ENCODE measurements at places on chromosomes 2 and 18. TPM values are rescaled to one million over a fixed set of nuclear protein-coding genes. Genes with fewer than 3 reads are reported as not detected.

DNA sequence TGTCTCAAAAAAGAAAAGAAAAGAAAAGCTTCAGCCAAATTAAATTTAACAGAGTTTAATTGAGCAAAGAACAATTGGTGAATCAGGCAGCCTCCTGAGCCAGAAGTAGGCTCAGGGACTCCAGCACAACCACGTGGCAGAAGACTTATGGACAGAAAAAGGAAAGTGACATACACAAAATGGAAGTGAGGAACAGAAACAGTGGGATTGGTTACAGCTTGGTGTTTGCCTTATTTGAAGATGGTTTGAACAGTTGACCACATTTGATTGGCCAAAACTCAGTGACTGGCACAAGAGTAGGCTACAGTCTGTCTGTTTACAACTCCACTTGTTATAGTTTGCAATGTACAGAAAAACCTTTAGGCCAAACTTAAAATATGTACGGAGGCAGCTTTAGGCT lies 83.1 kb downstream of the SOCS6 start:
- no peaks in the 10 kb centered on the region for H3K36me3 ChIP-seq
- DNase-seq, result no peak
- H3K4me3 ChIP-seq, result no peak overlapping the region
- no peaks in the 10 kb centered on the region for H3K4me1 ChIP-seq
- no peaks in the 10 kb centered on the region for H3K27me3 ChIP-seq

DNA sequence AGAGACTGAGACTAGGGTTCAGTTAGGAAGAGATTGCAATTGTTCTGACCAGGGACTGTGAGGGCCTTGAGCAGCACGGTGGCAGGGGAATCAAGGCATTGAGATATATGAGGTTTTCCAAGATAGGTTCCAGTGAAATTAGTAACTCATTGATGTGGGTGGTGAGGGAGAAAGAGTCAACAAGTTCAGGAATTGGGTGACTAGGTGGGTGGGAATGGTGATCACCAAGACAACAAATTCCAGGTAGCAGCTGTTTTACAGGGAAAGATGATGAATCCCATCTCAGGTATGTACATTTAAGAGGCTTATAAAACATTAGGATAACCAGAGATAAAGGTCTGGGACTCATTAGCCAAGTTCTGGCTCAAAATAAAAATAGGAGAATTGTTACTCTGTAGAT lies 251.5 kb upstream of the MGAT5 start:
- H3K4me1 ChIP-seq, result no peaks in the 10 kb centered on the region
- no peak overlapping the region for H3K4me3 ChIP-seq
- no peak for DNase-seq
- H3K36me3 ChIP-seq, result no peaks in the 10 kb centered on the region
- H3K27ac ChIP-seq, result no peak overlapping the region
- no peaks in the 10 kb centered on the region for H3K27me3 ChIP-seq

The SPC25 gene
- total RNA-seq, result 53.4 TPM

- DNase-seq, result no peak
- H3K4me1 ChIP-seq, result peaks cover 25% of the 10 kb centered on the region
- no peak overlapping the region for H3K27ac ChIP-seq
Observed at GRCh38 chr2:233234264-233234663, 17.2 kb upstream of the ATG16L1 start.

GRCh38 chr2:238591732-238592131 lies 165.0 kb downstream of the ASB1 start:
- H3K27ac ChIP-seq, result no peak overlapping the region
- DNase-seq, result no peak
- no peaks in the 10 kb centered on the region for H3K36me3 ChIP-seq
- H3K27me3 ChIP-seq, result peaks cover 27% of the 10 kb centered on the region
- no peaks in the 10 kb centered on the region for H3K4me1 ChIP-seq

GRCh38 chr2:191312662-191313061 lies 67.5 kb downstream of the MYO1B start:
- no peak overlapping the region for H3K4me3 ChIP-seq
- H3K36me3 ChIP-seq, result no peaks in the 10 kb centered on the region
- H3K27ac ChIP-seq, result no peak overlapping the region
- H3K4me1 ChIP-seq, result no peaks in the 10 kb centered on the region
- no peaks in the 10 kb centered on the region for H3K27me3 ChIP-seq

GRCh38 chr18:73045037-73045436 lies 177.2 kb upstream of the NETO1 start:
- no peak overlapping the region for H3K27ac ChIP-seq
- no peak for DNase-seq
- H3K27me3 ChIP-seq, result no peaks in the 10 kb centered on the region
- H3K4me3 ChIP-seq, result no peak overlapping the region
- no peaks in the 10 kb centered on the region for H3K36me3 ChIP-seq
- H3K4me1 ChIP-seq, result no peaks in the 10 kb centered on the region

- DNase-seq, result peak; percentile 35
- peaks cover 70% of the 10 kb centered on the region for H3K27me3 ChIP-seq
- H3K4me1 ChIP-seq, result peaks cover 4% of the 10 kb centered on the region
- no peak overlapping the region for H3K4me3 ChIP-seq
- no peak overlapping the region for H3K27ac ChIP-seq
Observed at GRCh38 chr2:10462178-10463083, 14.3 kb upstream of the ODC1 start.

The XIRP2 gene
- 0.07 TPM for total RNA-seq

The ZNF385B gene
- not detected for total RNA-seq

The RUFY4 gene
- total RNA-seq, result not detected

- DNase-seq, result peak; percentile 87
- peaks cover 31% of the 10 kb centered on the region for H3K27me3 ChIP-seq
- peak within 1 kb of the TSS; percentile 15 for H3K4me3 ChIP-seq
Observed at GRCh38 chr2:159904127-159904958, 106.3 kb upstream of the CD302 start.

DNA sequence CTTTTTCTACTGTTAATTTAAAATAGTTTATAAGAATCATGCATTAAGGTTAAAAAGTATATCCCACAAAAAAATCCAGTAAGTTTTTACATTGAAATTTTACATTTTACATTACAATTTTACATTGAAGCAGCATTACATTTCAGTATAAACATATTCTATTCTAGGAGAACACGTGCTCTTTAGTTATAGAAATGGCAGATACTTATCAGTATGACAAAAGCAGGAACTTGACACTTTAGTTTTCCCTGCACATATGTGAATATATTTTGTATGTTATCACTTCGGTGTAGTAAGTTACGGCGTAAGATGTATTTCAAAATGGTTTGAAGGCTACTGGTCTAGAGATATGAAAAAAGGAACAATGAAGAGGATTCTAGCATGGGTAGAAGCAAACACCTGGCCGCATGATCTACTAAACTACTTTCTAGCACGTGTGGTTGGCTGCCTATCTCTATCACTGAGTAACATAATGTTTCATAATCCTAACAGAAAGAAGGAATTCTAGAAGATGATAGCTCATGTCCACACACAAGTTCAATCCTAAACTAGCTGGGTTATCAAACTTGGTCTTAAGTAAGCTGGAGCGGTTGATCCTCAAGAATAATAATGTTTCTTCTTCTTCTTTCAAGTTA lies 5.4 kb downstream of the IMMT start:
- no peaks in the 10 kb centered on the region for H3K27me3 ChIP-seq
- H3K36me3 ChIP-seq, result peaks cover 63% of the 10 kb centered on the region
- DNase-seq, result peak; percentile 29
- H3K4me3 ChIP-seq, result peak overlapping the region; percentile 11
- H3K27ac ChIP-seq, result peak overlapping the region; percentile 91

- DNase-seq, result no peak
- no peak overlapping the region for H3K4me3 ChIP-seq
- H3K27me3 ChIP-seq, result no peaks in the 10 kb centered on the region
- H3K36me3 ChIP-seq, result no peaks in the 10 kb centered on the region
- no peak overlapping the region for H3K27ac ChIP-seq
Observed at GRCh38 chr18:76844144-76844543, 21.8 kb downstream of the ZNF236 start.

DNA sequence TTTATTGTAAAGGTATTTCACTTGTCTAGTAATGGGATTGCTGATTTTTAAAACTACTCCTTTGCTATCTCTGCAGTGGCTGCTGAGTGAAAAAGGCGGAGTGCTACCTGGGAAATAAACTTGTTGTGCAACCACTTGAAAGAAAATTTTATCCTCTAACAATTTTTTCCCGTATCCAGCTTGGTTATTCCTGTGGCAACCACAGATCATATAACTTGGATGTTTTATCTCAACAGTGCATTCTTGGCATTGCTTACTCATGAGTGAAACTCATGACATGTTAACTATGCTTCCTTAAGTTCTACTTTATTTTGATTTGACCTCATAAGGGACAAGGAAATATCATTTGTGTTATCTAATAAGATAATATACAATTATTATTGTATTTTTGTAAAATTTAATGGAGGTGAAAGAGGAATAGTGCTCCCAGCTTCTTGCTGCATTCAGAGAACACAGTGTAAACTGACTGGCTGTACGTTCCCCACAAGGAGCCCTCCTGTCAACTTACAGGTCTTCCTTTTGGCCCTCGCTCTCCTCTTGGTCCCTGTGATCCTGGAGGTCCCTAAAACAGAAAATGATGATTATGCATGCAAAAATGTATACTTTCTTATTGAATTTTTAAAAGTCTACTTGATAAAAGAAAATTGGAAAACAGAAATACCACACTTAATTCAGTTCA lies 82.7 kb downstream of the COL5A2 start:
- no peak overlapping the region for H3K4me3 ChIP-seq
- H3K36me3 ChIP-seq, result no peaks in the 10 kb centered on the region
- DNase-seq, result no peak
- no peaks in the 10 kb centered on the region for H3K4me1 ChIP-seq

- H3K27ac ChIP-seq, result no peak overlapping the region
- H3K4me3 ChIP-seq, result no peak overlapping the region
- H3K4me1 ChIP-seq, result peaks cover 21% of the 10 kb centered on the region
- no peaks in the 10 kb centered on the region for H3K36me3 ChIP-seq
- H3K27me3 ChIP-seq, result no peaks in the 10 kb centered on the region
- DNase-seq, result no peak
Observed at GRCh38 chr2:118709786-118710185, 137.7 kb downstream of the EN1 start.

GRCh38 chr18:21100678-21101077 lies 10.9 kb downstream of the ROCK1 start:
- H3K4me1 ChIP-seq, result no peaks in the 10 kb centered on the region
- H3K36me3 ChIP-seq, result no peaks in the 10 kb centered on the region
- H3K27me3 ChIP-seq, result no peaks in the 10 kb centered on the region
- DNase-seq, result no peak
- H3K4me3 ChIP-seq, result no peak overlapping the region
- no peak overlapping the region for H3K27ac ChIP-seq

GRCh38 chr2:132665401-132666140 lies 4.4 kb downstream of the LYPD1 start:
- no peak overlapping the region for H3K27ac ChIP-seq
- no peak overlapping the region for H3K4me3 ChIP-seq
- H3K4me1 ChIP-seq, result peaks cover 12% of the 10 kb centered on the region

All from K562 (cell line).